ENCODE measurements at places on chromosomes 16 and 17. TPM values are rescaled to one million over a fixed set of nuclear protein-coding genes. Genes with fewer than 3 reads are reported as not detected.

DNA sequence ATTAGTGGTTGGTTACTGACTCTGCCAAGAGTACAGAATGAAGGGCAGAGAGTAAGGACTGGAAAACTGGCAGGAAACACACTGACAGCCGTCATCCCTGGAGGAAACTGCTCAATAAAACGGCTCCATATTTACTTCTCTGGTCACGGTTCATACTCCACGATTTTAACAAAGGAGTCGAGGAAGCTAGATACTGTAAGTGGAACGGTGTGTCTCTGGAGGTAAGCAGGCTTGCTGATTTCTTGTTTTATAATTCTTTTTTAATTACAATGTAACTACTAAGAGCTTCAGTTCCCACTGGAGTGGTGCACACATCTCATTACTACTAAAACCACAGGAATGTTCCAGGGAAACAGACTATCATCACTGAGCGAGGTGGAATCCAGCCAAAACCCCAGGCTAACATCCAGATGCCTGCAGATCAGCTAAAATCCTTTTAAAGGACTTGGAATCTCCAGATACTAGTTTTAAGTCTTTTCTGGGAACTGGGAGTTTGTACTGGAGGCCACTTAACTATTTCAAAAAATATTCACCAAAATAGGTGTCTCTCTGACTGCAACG lies 17.8 kb downstream of the SERPINF1 start:
- DNase-seq = no peak

GRCh38 chr17:2705888-2706795 lies 5.4 kb downstream of the CLUH start:
- peak; percentile 56 for DNase-seq

DNA sequence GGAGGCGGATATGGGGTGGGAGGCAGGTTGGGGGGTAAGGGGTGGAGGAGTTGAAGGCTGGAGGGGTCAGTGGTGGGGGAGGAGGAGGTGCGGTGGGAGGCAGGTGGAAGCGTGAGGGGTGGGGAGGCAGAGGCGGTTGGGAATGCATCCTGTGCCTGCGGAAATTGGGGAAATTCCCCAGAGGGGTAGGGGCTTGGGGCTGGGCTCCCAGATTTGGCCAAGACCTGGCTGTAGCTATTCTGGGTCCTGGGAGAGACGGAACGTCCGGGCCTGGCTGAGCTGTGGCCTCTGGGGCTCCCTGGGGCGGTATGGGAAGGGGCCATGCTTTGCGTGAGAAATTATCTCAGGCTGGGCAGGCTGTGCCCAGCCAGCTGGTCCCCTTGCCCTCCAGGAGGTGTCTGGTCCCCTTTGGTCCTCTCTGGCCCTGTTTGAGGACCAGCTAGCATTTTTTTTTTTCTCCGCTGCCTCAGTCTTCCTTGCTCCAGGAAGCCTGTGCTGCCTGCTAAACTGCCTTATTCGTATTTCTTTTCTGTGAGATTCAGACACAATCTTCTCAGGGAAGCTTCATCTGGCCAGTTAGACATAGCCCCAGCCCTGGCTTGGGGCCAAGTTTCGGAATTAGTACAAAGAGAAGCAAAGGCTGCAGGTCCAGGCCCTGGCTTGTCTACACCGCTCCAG lies 7.3 kb upstream of the TRPV2 start:
- DNase-seq = no peak

GRCh38 chr17:72456075-72456474 lies 335.3 kb downstream of the SOX9 start:
- DNase-seq = no peak

ZDHHC1 gene
- 1.6 TPM for total RNA-seq

Measured in natural killer cell treated with Interleukin-12 subunit alpha and Interleukin-12 subunit beta and Interleukin-15 and Interleukin-18, amount 100 ng/mL, for 72 hours (primary cell).